ENCODE measurements at places on chromosomes 12 and 14.

DNA sequence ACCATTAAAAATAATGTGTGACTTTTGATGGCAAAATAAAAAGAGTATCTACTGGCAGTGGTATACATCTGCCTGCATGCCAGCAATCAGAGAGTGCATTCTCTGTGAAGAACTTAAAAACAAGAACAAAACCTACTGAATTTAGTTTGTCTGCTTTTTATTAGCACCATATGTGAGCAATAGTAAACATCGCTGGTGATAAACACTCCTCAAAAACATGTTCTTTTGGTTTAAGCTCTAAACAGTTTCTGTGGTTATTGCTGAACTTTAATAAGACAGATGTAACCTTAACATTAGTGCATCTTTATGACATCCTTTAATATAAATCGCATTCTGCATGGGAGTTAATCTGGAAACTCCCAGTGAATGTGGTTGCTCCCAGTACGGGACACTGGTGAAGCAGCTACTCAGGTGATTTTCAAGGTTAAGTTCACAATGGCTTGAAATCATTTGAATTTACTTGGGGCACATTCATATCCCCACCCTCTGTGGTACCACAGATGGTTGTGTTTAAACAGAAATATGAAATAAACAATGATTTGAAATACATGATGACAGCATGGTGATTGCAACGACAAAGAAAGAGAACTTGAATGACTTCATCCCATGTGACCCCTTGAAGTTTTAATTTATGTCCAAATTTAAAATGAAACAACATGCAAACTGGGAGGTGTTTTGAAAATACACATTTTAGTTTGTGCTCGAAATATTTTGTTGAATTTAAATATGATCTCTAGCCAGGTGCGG is 285.9 kb downstream of the FOXN3 start:
- DNase-seq, result no peak

- no peak for DNase-seq
These were observed 26.3 kb downstream of the KRT18 start for GRCh38 chr12:52975204-52975603.

DNA sequence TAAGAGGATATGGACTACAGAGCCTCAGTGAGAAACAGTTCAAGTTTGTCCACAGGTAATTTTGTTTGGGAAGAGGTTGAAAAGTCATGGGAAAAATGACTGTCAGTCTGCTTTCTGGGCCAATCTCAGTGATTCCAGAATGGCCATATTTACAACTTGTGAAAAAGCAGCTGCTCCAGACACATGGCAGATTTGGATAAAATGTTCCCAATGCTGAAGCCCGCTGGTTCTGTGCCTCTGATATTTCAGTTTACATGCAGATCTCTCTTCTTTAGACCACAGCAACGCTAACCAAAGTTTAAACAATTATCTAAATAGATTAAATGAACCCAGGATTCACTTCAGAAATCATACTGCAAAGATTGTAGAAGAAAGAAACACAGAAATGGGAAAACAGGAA is 222.8 kb downstream of the SOX5 start:
- DNase-seq, result no peak

DNA sequence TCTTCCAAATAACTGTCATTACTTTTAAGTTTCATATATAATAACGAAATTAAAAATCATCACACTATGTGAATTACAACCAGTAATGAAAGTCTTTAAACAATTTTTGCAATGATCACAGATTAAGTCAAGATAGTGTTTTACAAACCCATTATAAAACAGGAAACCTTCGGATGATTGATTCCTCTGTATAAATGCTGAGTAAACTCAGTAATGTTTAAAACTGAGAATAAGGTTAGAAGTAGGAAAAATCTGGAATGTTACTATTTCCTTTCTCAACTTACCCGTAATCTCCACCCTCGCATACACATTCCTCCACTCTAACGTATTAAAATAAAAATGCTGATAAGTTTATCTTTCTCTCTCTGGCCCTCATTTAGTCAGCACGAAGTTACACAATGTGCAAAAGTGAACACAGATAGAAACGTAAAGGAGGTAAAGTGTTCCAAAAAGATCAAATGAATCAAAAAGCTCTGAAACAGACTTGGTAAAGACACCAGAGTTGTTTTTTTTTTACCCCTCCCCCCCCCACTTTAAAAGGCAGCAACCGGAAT is 1.6 kb downstream of the ZFC3H1 start:
- DNase-seq, result no peak

GRCh38 chr12:96743606-96744005 is 163.5 kb upstream of the NEDD1 start:
- no peak for DNase-seq

GRCh38 chr12:102144221-102144620 is 24.2 kb downstream of the PARPBP start:
- DNase-seq, result no peak

GRCh38 chr14:89417091-89417464 is at the start of gene FOXN3:
Gene FOXN3 (minus strand): TSS chr14:89417233. CDS start chr14:89412476, 4,757 bp downstream.
- peak; percentile 95 for DNase-seq
